Natural killer cell treated with Interleukin-12 subunit alpha and Interleukin-12 subunit beta and Interleukin-15 and Interleukin-18, amount 100 ng/mL, for 72 hours (primary cell): ENCODE measurements at places on chromosomes 5 and 9.

- no peak for DNase-seq
Observed at GRCh38 chr9:106677374-106677773, 185.6 kb upstream of the ZNF462 start.

- no peak for DNase-seq
Observed at GRCh38 chr5:145847499-145848497, 12.7 kb upstream of the PRELID2 start.

- DNase-seq = no peak
Observed at GRCh38 chr9:115689331-115689730, 464.3 kb upstream of the PAPPA start.

DNA sequence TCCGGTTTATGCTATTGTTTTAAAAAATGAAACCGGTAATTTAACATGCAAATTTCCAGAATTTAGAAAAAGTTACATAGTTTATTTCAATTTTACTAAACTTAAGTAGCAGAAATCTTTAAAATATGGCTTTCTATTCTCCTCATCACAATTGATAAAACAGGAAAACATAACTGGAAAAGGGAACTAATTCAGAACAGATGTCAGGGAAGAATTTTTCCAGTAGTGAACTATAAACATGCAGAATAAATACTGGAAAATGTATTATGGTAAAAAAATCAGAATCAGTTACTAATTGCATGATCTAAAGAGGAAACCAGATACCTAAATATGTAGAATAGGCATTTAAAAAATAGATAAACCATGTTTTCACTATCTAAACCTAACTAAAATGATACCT lies 7.3 kb upstream of the NR4A3 start:
- no peak for DNase-seq

GRCh38 chr9:1473956-1474634 lies 423.9 kb downstream of the DMRT2 start:
- DNase-seq = no peak

DNA sequence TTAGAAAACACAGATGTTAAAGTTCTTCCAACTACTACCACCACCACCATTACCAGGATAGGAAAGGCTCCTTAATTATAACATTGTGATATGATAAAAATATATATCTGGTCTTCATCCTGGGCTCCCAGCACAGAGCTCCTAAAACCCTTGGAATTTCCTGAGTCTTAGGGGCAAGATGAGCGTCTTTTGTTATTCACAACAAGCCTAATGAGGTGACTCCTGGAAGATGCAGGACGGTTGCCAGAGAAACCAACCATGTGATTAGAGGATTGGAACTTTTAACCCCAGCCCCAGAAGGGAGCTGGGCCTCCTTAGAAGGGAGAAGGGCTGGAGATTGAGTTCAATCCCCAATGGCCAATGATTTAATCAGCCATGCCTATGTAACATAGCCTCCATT lies 148.0 kb upstream of the ADRA1B start:
- no peak for DNase-seq

DNA sequence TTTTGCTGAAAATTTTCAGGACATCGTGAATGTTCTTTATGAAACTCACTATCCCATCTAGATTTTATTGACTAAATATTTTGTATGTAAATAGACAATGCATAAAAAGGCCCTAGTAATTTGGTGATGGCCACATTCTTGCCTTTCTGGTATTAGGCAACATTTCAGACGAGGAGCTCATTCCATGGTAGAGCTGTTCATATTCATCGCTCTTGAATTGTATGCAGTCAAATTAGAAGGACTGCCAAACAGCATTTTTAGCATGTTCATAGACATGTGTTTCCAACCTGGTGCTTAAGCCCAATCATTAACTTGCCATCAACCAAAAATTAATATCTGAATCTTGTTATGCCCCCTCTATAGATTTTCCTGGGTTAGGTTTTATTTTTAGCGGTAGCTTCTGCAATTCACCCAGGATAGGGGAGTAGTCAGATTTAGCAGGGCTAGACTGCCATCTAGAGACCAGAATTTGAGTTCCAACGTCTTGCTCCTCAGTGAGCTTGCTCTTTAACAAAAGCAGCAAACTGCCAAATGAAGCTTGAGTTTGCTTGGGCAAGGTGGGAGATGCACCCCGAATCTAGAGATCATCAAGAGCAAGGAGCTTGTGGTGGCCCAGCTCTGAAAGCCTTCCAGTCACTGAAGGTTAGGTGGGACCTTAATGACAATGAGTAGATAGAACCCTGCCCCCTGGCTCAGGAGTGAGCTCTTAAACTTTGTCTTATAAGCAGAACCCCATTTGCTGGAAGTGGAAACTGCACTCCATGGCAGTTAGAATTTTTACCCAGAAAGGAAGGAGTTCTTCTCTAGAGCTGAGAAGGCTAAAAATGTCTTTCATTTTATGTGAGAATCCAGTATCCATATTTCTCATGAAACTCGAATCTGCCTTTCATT lies 456.2 kb downstream of the RASEF start:
- DNase-seq = no peak

DNA sequence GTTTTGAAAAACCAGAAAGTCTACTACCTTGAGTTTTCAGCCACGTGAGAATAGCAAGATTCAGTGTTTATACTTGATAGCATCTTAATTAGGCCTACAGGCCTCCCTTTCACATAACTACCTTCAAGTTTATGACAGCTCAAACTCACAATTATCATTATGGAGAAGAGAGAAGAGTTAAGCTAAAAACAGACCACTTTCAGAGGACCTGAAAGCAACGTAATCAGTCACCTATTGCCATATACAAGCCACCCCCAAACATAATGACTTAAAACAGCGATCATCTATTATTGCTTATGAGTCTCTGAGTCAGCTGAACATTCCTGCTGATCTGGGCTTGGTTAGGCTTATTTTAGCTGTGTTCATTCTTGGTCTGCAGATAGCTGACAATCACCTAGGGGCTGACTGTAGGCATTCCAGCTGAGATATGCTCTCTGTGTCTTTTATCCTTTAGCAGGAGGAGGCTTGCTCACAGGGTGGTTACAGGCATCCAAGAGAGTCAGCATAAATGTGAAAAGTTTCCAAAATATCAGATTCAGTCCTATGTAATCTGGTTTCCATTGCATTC lies 130.9 kb downstream of the COX7C start:
- DNase-seq = no peak

GRCh38 chr5:38772471-38772870 lies 73.3 kb upstream of the OSMR start:
- DNase-seq = no peak

GRCh38 chr9:116639251-116639741 lies 47.8 kb upstream of the TRIM32 start:
- no peak for DNase-seq

- no peak for DNase-seq
Observed at GRCh38 chr9:88757406-88758010, 222.5 kb downstream of the NXNL2 start.

DNA sequence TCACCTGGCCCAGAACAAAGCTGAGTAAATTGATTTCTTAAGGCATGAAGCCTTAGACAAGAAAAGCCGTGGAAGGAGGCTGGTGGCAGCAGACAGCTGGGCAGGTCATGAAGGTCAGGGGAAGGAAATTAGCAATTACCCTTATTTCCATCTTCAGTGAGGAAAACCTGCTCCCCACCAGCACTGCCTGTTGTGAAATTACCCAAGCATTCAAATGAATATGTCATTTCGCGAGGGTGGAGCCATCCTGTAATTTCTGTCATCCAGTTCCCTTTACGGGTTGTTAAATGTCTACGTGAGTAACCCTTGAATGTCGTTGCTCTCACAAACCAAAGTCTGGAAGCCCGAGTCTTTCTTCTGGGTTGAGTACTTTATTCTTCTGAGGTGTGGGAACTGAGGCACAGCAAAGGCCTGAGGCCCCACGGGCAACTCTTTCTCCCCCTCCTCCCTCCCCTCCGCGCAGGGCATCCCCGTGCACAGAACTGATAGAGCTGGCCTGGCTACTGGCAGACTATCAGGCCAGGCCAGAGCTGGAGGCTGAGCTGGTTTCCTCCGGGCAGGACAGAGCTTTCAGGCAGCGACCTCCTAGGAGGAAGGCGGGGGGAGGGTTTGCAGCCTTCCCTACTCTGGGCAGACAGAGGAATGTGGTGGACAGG lies 22.0 kb upstream of the AK3 start:
- DNase-seq = no peak

DNA sequence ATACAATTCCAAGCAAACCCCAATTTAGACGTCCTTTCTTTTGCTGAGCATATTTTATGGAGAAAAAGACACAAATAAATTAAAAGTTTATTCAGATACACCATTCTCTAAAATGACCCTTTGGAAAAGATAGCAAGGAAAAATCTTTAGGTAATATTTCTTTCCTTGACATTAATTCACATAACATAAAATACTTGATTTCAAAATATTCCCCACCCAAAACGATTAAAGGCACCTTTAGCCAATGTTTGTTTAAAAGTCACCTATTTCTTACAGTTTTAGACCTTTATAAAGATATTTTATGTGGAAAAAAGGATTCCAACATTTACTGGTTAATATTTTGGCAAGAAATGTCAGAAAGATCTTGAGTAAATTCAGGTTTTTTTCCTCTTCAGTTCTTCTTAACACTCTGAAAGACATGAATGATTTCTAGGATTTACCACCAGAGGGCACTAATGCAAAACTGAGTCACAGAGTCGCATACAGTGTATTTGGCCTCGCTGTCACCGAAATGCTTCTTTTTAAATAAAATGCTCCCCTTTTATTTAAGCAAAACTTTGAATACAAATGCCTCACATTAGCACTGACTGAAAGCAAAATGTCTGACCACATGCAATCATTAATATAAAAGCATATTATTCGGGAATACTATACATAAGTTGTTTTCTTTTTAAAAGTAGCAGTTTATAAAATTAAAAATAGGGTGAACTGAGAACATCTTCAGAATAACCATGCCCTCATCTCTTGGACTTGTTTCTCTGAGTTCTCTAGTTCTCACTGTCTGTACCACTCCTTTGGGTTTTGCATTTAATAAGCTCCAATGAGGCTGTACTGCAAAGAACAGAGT lies 122.5 kb downstream of the SLC1A3 start:
- no peak for DNase-seq

- no peak for DNase-seq
Observed at GRCh38 chr5:40904205-40904993, 4.9 kb upstream of the C7 start.

DNA sequence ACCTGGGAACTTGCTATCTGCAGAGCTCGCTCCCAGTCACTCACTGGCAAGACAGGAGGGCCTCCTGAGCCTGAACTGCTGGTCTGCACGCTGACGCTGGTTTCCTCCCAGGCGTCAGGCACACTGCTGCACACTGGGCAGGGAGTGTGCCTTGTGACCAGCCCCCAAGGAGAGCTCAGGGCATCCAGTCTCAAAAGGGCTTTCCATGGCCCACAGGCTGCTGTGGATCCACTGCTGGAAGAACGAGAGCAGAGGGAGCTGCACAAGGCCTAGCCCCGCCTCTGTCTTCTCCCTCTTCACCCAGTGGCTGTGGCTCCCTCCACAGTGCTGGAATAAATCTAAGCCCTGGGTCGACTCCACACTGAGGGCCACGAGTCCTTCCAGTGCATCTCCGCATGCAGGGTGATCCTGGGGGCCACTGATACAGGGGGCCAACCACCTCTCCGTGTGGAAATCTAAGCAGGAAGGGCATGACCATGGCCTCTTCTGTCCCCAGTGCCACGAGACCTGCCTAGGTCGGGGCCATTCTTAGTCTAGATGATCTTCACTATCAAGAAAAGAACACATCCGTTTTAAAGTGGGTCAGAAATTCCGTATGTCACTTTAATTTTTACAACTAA lies 93.6 kb downstream of the CAMSAP1 start:
- no peak for DNase-seq

DNA sequence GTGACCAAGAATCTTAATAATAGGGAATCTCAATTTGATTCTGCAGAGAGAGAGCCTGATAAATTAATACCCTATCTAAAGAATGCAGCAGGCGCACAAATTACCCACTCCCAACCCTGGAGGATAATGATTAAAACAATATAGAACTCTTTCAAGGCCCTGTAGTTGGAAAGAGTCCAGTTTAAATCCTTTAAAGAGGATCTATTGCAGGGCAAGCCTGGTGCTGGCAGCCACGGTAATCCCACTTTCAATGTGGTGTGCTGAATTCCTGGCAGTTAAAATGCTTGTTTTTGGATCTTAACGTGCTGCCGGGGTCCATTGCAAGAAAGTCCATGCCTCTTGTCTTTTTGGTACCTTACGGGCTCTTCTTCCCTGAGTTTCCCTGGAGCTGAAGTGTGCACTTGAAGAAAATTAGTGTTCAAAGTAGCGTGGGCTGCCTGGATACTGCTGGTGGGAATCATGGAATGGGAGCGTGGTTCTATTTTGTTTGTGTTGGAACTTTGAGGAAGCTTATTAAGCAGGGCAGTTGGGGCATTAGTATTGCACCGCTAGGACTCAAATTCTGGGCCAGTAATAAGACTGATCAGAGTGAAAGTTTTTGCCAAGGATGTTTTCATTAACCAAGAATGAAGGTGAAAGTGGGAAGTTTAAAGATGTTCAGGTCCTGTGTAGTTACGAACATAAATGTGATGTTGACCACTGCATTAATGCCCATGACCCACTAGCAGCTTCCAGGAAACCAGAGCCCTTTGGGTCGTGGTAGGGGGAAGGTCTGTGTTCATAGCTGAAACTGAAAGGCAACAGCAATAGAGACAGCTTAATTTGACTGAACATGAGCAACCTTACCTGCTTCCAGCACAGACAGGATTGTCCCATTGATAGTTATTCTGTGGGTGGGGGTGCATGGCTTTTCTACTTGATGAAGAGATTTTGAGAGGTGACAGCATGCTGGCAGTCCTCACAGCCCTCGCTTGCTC lies 20.8 kb downstream of the MARCHF6 start:
- no peak for DNase-seq

DNA sequence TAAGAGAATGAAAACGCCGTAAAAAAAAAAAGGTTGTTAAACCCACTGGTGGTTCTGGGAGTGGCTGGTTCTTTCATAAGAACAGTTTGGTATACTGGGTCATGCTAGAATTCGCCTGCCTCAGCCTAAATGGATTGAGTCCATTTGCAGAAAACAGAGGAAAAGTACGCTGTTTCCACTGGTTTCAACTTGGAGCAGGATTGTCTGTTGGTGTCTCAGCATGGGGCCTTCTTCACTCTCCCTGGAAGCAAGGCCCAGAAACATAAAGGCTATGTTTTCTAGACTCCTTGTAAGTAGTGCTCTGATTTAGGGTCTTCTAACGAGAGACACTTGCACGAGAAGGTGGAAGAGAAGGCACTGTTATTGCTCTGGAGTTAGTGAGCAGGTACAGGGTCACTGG lies 116.9 kb upstream of the MTAP start:
- no peak for DNase-seq

DNA sequence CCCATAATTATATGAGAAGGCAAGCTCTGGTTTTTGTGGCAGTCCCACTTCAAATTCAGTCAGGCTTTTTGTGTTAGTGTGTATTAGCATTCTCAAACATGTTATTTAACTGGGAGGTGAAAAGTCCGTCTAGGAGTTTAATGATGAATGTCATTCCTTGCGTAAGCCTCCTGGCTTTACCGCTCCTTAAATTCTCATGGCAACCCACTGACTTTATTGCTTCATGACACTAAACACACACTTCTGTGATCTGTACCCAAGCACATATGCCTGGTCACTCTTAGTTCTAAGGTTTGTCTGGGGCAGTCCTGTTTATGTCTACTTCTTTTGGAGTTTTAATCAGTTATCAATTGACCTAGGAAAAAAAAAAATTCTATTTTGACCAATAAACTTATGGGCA lies 677.9 kb upstream of the DMAC1 start:
- no peak for DNase-seq
